ENCODE measurements at places on chromosomes 6 and 20.

DNA sequence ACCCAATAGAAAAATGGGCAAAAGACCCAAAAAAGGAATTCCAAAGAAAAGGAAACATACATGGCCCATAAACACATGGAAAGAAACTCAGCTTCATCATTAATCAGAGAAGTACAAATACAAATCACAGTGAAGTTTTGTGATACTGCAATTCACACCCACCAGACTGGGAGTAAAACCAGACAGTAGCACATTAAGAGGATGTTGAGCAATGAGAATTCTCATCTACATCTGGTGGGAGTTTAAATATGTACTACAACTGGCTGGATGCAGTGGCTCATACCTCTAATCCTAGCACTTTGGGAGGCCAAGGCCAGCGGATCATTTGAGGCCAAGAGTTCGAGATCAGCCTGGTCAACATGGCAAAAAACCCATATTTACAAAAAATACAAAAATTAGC, 125.7 kb upstream of the PHACTR1 start:
- DNase-seq: no peak

- no peak for DNase-seq
Measured at GRCh38 chr6:137749696-137750211, 117.3 kb upstream of the TNFAIP3 start.

- DNase-seq: no peak
Measured at GRCh38 chr6:42453654-42454427, 2.1 kb upstream of the TRERF1 start.

DNA sequence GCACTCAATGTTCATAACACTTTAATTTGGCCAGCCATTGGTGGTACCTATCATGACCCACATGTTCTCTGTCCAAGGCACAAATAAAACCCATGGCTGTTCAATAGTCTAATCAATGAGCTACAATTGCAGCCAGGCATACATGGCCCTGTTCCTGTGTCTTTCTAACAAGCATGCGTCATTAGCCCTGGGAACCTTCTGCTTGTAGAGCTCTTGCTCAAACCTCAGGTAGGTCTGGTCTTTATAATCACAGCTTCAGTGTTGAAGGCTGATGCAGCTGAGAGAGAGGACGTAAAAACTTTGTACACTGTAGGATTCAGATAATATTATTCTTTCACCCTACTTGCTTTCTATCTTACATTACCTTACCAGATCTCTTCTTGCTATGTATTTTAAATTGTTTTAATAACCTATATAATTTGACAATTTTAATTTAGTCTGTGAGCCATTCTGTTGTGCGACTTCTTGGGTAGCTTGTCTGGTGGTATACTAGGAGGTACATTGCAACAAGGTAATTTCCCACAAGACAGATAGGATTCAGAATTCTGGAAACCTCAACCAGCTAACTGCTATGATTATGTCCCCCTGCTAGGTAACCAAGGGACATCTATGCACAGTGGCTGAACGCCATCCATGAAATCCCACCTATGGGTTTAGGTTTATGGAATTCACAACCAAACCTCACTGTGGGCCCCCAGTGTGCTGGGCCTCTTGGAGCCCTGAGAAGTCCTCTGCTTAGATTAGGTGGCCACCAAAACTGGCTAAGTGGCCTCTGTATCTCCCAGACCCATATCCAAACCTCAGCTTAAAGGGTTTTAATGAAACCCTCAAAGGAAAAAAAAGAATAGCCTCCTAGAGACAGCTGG, 55.4 kb upstream of the RIPOR2 start:
- DNase-seq: no peak

DNA sequence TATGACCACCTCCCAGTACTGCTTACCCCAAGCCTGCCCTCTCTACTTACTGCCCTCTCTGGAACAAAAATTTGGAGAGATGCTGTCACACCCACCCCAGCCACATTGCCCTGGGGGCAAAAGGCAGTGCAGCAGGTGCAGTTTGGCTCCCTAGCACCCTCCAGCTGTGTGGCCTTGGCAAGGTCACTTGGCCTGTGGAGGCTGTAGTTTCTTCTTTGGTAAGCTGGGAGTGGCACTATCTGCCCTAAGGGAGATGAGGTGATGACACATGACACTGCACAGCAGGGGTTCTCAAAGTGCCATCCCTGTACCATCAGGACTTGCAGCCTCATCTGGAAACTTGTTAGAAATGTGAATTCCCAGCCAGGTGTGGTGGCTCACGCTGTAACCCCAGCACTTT, 44.8 kb downstream of the TAF8 start:
- no peak for DNase-seq

Data from NCI-H187 (cell line).